Ureter (tissue), 1 donor: ENCODE measurements at places on chromosomes 4 and X. TPM values are rescaled to one million over a fixed set of nuclear protein-coding genes. Genes with fewer than 3 reads are reported as not detected.

Gene EPGN
- total RNA-seq = 0.96 TPM

Gene HOPX
- 24.1 TPM for total RNA-seq

Gene PABPC5
- total RNA-seq = 1.6 TPM

Gene HTR2C
- 0.75 TPM for total RNA-seq

Gene RAB41
- total RNA-seq = not detected

Gene CUL4B
- 40.1 TPM for total RNA-seq

Gene MAGEB10
- not detected for total RNA-seq

Gene GIMD1
- not detected for total RNA-seq

Gene SSX1
- total RNA-seq = not detected

DNA sequence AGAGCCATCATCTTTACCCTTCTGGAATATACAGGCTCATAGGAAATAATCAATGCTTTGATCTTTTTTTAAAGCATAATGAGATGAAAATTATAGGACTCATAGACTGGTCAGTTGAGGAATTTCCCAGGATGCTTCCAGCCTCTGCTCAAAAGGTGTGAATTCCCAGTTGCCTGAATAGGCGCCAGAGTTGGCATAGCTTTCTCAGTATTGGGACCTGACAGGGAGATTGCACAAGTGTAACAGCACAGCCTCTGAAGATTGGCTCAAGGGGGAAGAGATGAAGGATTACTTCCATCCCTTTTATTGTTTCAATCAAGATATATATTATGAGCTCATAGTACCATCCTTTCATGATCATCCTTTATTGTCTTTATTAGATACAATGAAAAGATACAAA, 17.9 kb downstream of the TET2 start:
- no peak for DNase-seq

GRCh38 chrX:138411048-138411447, 300.5 kb downstream of the FGF13 start:
- DNase-seq = no peak

- no peak for DNase-seq
Observed at GRCh38 chr4:92359491-92359890, 55.7 kb downstream of the GRID2 start.

- DNase-seq = no peak
Observed at GRCh38 chr4:177761692-177762091, 319.5 kb upstream of the AGA start.

GRCh38 chr4:103032574-103032973, 13.1 kb upstream of the SLC9B1 start:
- DNase-seq = no peak

DNA sequence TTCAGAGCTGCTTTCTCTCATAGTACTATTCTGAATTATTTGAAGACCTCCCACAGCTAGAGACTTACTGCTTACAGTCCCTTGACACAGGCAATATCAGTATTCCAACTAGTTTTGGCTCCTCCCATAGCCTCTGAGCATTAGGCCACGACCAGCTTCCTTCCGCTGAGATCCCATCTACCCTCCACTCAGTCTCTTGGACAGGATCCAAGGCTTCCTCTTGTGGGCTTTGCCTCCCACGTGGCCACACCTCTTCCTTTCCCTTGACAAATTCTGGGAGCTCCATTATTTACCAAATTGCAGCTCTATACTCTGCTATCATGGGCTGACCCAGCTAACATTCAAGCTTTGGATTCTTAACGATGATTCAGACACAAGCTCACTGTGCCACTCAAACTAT, 470.4 kb upstream of the GALNT7 start:
- no peak for DNase-seq

DNA sequence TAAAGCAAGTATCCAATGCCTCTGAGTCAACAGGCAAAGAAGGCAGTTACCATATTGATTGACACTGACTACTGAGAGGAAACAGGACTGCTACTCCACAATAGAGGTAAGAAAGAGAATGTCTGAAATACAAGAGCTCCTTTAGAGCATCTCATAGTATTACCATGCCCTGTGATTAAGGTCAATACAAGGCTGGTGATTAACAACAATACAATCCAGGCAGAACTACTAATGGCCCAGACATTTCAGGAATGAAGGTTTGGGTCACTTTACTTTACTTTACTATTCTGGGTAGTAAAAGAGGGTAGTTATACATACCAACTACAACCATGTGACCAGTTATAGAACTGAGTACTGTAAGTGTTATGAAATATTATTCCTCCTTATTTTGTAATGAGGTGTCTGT, 44.5 kb downstream of the BRWD3 start:
- no peak for DNase-seq

GRCh38 chrX:70656304-70656703, 211.7 kb downstream of the DLG3 start:
- no peak for DNase-seq

DNA sequence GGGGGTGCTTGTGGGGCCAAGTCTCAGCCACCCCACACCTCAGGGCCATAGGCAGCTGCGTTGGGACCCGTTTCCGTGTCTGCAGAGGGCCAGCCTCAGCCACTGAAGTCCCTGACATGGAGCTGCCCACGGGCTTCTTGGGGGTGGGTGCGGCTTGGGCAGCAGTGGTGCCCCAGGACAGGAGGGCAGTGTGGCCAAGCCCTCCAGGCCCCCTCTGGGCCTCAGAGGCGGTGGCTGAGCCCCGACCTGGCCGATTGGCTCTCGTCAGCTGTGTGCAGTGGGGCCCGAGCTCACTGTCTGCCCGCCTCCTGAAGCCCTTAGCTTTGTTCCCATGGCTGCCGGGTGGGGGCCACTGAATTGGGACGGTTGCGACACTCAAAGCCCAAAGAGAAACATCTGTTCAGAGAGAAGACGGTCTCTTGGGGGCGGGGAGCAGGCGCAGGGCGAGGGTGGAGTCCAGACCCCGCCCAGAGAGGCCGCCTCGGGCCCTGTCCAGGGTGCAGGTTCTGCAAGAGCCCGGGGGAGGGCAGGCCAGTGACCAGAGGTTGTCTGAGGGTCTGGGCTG, 9.1 kb downstream of the FGFR3 start:
- DNase-seq = no peak

GRCh38 chr4:19580095-19580494, 671.6 kb upstream of the SLIT2 start:
- no peak for DNase-seq

GRCh38 chrX:137574102-137574783, 8.3 kb downstream of the ZIC3 start:
- DNase-seq = no peak

DNA sequence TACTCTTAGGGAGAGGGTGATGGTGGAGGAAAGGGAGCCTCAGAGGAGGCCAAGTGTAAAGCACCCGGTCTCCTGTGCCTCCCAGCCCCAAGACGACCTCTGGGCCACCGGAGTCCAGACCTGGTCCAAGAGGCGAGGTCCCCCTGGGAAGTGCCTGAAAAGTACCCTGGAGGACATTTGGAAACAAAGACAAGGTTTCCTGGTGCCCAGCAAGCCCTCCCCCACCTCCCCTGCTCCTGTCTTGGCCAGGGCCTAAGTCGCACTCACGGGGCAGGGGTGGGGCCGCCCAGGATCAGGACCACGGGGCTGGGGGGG, 532 bp upstream of the SH3BP2 start:
- no peak for DNase-seq

DNA sequence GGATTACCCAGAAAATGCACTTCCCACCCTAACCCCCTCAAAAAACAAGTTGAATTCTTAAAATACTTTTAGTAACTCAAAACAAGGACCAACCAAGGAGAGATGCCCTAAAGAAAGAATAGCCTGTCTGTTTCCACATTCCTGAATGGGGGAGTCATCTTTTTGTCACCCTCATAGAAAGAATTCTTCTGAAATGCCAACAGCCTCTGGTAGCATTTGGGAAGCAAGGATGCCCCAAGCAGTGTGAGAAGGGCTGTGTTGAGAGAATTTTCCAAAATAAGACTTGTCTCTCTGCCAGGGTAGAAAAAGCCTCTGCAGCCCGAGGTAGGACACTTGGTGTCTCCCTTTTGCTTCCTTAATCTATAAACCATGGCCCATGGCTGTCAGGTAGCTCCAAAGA, 173.1 kb upstream of the VCX3A start:
- no peak for DNase-seq

- DNase-seq = no peak
Observed at GRCh38 chr4:102299354-102300107, 45.8 kb downstream of the SLC39A8 start.

DNA sequence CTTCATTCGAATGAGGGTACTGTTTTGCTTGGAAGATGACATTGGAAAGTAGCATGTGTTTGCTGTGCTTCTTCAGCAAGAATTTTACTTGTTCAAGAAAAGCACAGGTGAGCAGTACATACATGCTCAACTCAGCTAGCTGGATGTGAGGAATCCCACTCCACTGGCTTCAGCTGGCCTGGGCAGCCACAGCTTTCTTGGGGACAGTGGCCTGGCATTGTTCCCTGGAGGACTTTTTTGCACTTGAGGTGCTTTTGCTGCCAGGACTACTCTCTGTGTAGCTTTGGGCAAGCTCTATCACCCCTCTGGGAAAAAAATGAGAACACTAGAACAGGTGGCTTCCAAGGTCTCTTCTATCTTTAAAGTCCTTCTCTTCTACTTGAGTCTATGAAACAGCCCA, 184.3 kb downstream of the LDB2 start:
- DNase-seq = no peak
